Naive B cell (primary cell): ENCODE measurements at places on chromosomes 13 and 19. TPM values are rescaled to one million over a fixed set of nuclear protein-coding genes. Genes with fewer than 3 reads are reported as not detected.

TMEM255B gene
- polyA plus RNA-seq: 1.5 TPM

- no peaks in the 10 kb centered on the region for H3K36me3 ChIP-seq
- no peak overlapping the region for H3K27ac ChIP-seq
- no peak overlapping the region for H3K4me3 ChIP-seq
- H3K27me3 ChIP-seq: peaks cover 24% of the 10 kb centered on the region
- DNase-seq: no peak
Observed at GRCh38 chr13:106350208-106350607, 185.3 kb downstream of the EFNB2 start.

DNA sequence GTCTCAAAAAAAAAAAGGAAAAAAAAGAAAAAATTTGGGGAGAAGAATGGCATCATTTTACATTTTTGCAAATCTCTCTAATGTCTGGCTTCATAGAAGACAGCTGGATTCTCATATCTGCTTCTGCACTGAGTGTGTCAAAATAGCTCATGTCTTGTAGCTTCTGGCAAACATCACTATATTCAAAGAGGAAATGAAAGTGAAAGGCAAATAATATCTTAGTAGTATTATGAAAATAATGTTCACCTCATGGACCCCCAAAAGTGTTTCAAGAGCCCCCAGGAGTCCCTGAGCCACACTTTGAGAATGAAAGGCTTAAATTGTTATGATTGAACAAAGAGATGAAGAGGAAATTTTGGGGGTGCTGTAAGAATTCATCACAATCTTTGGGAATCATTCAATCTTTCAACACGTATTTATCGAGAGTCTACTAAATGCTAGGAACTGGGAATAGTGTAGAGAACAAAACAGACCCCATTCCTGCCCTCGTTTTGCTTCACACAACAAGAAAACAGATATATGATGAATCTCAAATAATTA, 1.2 kb upstream of the SLC6A16 start:
- peak overlapping the region; percentile 94 for H3K27ac ChIP-seq
- peaks cover 18% of the 10 kb centered on the region for H3K36me3 ChIP-seq
- H3K27me3 ChIP-seq: no peaks in the 10 kb centered on the region
- DNase-seq: peak; percentile 69
- peak overlapping the region; percentile 78 for H3K4me3 ChIP-seq

DNA sequence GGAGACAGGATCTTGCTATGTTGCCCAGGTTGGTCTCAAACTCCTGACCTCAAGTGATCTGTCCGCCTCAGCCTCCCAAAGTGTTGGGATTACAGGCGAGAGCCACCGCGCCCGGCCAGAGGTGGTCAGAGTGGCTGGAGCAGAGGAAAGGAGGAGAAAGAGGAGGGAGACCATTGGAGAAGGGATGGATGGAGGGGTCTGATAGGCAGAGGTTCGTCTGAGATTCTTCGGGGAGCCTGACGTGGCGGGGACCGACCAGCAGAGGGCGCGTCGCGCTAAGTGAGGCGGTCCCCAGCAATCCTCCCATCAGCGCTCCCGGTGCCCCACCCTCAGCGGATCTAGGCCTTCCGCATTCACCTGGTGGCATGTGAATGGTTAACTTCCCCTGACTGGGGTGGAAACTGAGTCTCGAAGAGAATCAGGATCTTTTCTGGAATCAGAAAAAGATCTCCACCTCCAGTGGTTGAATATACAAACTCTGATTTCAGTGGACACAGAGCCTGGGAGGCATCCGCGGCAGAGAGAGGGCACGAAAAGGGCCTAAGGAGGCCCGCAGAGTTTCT, 8.8 kb downstream of the GTPBP3 start:
- no peak overlapping the region for H3K4me3 ChIP-seq
- H3K27ac ChIP-seq: no peak overlapping the region

ZNF426 gene
- 15.0 TPM for polyA plus RNA-seq

DNA sequence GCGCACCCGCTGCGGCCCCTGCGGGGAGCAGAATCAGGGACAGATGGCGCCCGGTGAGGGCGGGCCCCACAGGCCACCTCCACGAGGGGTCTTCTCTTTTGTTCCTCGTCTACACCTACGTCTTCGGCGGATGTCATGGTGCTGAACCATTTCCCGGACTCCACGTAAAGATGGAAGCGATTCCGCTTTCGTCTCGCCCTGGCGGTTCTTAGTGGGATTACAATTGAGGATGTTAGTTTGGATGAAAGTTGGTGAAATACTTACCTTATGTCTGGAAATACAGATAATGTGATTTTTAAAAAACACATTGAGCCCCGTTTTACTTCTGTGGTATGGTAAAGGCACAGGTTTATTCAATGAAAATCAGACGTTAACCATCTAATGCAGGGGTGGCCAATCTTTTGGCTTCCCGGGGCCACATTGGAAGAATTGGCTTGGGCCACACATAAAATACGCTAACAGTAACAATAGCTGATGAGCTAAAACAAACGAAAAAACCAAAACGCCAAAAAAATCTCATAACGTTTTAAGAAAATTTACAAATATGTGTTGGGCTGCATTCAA, 1.4 kb upstream of the ZMYM5 start:
- no peak for DNase-seq
- peak overlapping the region; percentile 97 for H3K27ac ChIP-seq
- H3K4me3 ChIP-seq: peak overlapping the region; percentile 90
- H3K4me1 ChIP-seq: peaks cover 22% of the 10 kb centered on the region
- no peaks in the 10 kb centered on the region for H3K36me3 ChIP-seq
- no peaks in the 10 kb centered on the region for H3K27me3 ChIP-seq

N4BP2L1 gene
- 101 TPM for polyA plus RNA-seq

DNA sequence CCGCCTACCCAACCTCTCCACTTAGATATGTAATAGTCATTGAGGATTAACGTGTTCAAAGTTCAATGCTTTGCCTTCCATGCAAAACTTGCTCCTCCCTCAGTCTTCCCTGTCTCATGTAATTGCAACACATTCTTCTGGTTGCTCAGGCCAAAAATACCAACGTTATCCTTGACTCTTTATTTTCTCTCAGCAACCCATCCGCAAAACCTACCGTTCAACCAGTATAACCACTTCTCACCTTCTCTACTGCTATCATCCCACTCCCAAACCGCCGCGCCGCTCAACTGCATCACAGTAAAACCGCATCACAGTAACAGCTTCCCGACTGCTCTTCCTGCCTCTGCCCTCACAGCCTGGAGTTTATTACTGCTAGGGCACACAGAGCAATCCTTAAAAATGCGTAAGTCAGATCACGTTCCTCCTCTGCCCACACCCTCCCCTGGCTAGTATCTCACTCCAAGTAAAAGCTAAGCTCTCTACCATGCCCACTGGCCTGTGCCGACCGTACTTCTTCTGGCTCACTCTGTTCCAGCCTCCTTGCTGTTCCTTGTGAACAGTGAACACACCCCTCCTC, 8.2 kb downstream of the MTIF3 start:
- peak overlapping the region; percentile 47 for H3K27ac ChIP-seq
- peaks cover 18% of the 10 kb centered on the region for H3K36me3 ChIP-seq
- peaks cover 53% of the 10 kb centered on the region for H3K4me1 ChIP-seq
- peak overlapping the region; percentile 62 for H3K4me3 ChIP-seq
- H3K27me3 ChIP-seq: no peaks in the 10 kb centered on the region

GRCh38 chr13:100836711-100837110, 162.1 kb upstream of the TMTC4 start:
- DNase-seq: no peak
- H3K4me3 ChIP-seq: no peak overlapping the region
- H3K27me3 ChIP-seq: peaks cover 4% of the 10 kb centered on the region
- no peak overlapping the region for H3K27ac ChIP-seq

DNA sequence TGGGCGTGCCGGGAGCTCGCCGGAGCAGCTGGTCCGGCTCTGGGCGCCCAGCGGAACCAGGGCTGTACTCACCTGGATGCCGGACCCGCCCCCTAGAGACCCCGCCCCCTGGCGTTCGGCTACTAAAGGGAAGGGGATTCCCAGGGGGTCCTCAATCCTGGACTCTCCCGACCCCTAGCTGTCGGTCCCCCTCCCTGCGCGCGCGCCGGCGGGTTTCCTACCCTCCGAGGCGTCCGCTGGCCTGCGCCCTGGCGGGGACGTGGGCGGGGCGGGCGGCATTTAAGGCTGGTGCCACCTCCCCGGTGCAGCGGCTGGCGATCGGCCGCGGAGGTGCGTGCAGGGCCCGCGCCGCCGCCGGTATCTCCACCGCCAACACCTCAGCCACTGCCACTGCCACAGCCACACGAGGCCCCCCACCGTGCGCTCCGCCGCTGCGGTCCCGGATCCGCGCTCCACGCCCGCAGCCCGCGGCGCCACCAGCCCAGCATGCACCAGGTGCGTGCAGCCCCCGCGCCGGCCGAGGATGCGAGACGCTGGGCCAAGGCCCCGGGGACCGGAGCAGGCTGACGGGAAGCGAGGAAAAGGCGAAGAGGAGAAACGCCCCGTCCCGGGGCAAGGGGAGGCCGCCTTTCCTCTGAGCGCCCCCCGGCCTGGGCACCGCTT, at the start of gene ATP12A:
Gene ATP12A, plus strand, starts transcription at position 151 of the 663 bp plus-strand sequence. Its CDS starts 336 bp downstream, at position 487.
- no peaks in the 10 kb centered on the region for H3K36me3 ChIP-seq
- peaks cover 42% of the 10 kb centered on the region for H3K27me3 ChIP-seq
- H3K27ac ChIP-seq: no peak within 1 kb of the TSS

GRCh38 chr19:34393031-34393430, 11.2 kb upstream of the PDCD2L start:
- no peak for DNase-seq
- no peaks in the 10 kb centered on the region for H3K4me1 ChIP-seq
- no peaks in the 10 kb centered on the region for H3K36me3 ChIP-seq
- H3K27ac ChIP-seq: no peak overlapping the region
